ENCODE measurements at places on chromosomes 1 and 21.

DNA sequence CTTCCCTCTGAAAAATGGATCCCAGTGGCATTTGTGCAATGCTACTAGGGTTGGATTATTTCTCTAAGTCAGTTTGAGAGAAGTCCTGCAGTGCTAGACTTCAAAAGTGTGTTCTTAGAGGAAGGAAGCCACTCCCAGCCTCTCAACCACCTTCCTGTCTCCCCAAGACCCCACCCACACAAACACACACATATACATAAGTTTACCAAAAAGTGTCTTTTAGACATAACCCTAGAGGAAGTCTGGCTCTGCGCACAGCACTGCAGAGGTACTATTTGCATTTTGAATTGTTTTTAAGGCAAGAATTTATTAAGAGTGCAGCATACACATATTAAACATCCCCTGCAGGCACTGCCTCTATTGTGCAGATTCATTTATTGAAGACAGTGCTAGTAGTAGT lies 127.3 kb downstream of the HHIPL2 start:
- DNase-seq: no peak

GRCh38 chr1:108079440-108080025 lies 114.6 kb upstream of the VAV3 start:
- no peak for DNase-seq

- DNase-seq: no peak
These were observed 438.5 kb upstream of the PLXNA2 start for GRCh38 chr1:208682664-208683013.

DNA sequence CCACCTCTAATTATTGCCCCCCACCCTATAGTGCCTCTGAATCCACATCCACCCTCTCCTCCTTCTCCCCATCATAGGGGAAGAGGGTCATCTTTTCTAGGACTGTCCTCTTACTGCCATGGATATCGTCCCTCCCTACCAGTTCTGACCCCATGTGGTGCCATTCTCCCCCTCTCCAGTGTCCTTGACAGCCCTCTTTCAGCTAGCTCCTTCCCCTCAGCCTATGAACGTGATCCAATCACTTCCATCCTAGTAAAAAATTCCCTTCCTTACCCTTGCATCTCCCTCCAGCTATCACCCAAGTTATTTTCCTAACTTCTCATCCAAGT lies 172.7 kb downstream of the RRAGC start:
- no peak for DNase-seq

- no peak for DNase-seq
These were observed 73.4 kb upstream of the SERTAD4 start for GRCh38 chr1:210159211-210159610.

DNA sequence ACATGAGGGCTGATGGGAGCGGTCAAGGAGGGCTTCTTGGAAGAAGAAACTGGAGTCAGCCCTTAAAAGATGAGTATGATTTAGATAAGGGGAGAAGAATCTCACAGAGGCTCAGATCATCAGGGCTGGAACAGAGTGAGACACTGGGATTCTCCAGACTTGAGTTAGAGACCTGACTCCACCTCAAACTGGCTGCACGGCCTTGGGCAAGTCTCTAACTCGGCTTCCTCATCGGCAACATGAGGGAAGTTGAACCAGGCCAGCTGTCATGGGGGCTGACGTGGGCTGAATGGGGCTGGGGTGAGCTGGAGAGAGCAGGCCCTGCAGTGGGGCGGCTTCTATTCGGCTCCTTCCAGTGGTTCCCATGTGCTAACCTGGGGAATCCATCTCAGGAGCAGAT lies 2.5 kb downstream of the C1QC start:
- DNase-seq: no peak

- peak; percentile 16 for DNase-seq
These were observed 1317.7 kb downstream of the MRPL39 start for GRCh38 chr21:24289539-24289938.

DNA sequence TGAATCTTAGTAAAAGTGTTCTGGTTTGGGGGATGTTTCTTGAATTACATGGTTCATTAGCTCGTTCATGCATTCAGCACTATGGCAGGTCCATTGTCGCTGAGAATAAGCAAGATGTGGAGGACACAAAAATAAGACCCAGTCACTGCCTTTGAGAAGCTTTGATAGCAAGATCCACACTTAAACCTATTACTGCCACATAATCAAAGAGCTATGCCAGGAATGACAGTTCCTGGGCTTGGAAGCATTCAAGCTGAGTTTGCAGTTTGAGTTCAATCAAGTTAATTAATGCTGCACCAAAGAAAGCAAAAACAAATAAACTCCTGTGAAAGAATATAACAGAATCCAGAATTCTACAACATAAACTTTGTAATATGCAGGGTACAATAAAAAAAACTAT lies 131.8 kb downstream of the MIS18A start:
- no peak for DNase-seq

DNA sequence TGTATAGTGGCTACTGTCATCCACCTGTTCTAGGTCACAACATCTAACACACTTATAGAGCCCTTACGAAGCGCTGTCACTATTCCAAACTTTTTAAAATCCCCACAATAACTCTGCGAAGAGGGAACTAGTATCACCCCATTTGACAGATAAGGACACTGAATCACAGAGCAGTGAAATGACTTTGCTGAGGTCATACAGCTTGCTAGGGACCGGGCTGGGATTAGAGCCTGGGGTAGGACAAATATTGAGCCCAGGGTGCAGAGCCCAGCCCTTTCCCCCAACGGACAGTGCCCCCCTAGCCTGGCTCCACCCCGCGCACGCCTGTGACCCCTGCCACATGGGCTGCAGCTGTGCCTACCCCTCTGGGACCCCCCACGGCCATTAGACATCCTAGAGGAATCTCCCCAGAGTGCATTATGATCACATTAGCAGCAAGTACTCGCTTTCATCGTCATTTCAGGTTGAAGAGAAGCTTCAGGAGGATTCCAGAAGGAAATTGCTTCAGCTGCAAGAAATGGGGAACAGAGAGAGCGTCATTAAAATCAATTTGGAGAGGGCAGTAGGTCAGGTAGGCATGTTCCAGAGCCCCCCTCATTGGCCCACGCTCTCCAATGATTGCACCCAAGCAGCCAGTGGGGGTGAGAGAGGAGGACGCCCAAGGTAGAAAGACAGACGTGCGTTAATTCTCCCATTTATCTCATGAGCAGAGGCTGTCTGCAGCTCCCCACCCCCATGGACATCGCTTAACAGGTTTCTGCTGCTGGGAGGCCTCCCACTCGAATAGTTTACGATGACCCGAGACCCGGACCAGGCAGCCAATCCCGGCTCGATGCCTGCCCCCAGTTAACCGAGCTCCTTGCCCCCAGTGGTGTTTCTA lies 77.2 kb downstream of the FHAD1 start:
- DNase-seq: no peak

- DNase-seq: no peak
These were observed 13.2 kb downstream of the LAX1 start for GRCh38 chr1:203778146-203778545.

GRCh38 chr1:211468595-211468994 lies 23.4 kb downstream of the RD3 start:
- DNase-seq: no peak

GRCh38 chr1:156601122-156601830 lies at the start of gene GPATCH4:
Gene GPATCH4 (minus strand): TSS chr1:156601479.
- peak; percentile 70 for DNase-seq

DNA sequence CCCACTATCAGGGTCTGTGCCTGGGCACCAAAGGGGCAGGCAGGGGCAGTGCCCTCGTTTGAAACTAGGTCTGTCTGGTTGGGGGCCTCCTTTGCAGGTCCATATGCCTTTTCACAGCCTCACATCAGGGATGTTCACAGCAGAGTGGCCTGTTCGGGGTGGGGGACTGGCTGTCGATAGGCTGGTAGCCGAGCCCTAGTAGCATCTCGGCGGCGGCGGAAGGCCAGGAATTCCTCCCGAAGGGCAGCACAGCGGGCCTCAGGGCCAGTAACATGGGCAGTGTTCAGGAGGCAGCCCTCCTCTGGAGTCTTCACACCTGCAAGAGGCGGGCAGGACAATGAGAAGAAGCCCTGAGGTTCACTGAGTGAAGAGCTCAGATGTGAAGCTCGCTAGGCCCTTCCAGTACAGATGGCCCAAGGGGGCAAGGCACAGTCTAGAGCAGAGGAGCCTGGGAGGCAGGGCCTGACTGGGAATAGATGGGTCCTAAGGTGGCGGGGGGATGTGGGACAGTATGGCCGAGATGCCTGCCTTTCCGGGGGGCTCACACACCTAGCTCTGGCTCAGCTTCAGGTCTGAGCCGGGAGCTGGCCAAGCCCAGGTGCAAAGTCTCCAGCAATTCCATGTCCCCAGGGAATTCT lies 2.0 kb upstream of the TAGLN2 start:
- DNase-seq: no peak

GRCh38 chr1:174049514-174049913 lies 27.4 kb upstream of the RC3H1 start:
- no peak for DNase-seq

DNA sequence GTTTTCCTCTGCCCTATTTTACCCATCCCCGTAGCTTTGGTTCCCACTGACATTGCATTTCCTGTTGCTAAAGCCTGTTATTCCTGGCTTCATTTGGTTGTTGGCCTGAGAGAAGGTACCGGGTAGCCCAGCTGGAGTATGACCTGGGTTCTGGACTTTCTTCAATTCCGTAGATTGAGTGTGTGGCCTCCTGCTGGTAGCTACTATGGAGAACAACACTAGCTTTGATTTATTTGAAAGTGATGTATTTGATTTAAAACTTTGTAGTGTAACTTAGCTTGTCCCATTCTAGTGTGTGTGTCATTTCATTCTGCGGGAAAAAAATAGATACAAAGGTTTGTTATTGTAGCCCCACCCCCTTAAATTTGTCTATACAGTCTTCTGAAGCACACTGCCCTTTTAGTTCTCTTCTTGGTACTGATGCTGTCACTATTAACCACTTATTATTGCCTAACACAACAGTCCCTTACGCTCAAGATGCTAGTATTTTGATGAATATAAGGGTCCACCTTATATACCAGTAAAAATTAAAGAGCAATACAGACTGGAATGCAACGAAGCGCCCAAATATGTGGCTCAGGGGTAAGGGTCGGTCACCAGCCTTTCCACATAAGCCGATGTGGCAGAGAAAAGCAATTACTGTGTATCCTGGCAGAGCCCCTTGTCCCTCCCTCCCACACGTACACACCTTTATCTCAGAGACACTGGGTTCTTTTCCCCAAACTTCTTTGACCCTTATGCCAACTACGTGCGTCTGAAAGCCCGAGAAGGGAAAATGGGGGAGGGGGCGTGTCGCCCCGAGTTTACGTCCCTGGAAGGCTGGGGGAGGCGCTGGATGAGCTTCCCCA lies 643 bp upstream of the MOV10 start:
- no peak for DNase-seq

GRCh38 chr21:44296103-44296519 lies 3.7 kb upstream of the PFKL start:
- DNase-seq: no peak

DNA sequence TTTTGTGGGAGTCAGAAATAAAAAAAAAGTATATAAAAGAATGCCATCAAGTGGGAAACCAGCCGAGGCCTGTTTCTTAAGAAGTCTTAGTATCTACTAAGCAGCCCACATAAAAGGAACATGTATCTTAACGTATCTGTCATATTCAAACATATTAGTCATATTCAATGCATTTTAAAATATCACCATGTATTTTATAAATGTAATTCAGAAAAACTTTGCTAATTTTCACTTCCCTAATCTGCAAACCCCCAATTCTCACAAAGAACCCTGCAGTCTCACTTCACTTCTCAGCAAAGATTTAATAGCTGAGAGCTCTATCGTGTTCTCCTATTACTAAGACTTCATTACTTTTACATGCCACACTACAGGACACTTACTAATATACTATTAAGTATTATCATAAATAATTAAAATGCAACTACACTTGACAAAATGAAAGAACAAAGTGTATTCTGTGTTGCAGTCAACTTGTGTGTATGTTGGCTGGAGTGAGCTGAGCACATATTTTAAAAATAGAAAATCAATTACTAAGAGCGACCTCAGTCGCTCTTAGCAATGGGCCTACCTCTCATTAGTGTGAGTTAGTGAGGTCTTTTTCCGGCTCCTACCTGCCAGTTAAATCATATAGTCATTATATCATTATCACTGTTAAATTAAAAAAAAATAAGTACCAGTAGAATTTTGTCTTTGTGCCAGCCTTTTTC lies 484.3 kb downstream of the LMO4 start:
- no peak for DNase-seq

DNA sequence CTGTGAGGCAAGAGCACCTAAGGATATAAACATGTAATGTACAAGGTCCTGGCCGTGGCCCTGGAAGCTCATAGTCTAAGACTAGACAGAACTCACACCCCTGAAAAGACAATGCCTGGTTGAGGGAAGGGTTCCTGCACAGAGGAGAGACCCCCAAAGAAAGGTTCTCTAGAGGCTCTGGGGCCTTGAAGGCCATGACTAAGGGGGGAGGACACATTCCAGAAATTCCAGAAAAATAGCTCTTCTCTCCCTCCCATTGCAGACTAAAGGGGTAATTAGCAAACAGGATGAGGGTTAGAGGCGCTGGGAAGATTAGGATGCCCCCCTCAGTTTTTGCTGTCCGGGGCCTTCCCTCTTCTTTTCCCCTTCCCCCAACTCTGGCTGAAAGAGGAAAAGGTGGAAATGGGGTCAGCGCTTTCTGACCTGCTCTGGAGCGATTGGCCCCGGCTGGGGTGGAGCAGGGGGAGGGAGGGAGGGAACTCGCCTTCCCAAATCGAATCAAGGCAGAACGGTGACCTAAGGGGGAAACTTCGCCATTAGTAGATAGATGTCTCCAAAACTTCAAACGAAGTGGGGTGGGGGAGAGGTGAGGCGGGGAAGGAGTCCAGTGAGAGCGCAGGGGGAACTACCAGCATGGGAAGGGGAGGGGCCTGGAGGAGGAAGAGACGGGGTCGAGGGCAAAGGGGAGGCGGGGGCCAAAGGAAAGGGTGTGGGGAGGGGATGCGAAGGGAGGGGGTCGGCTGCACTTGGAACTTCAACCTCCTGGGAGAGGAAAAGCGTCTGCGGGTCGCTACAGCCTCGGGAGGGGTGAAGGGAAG lies 11.8 kb downstream of the PAX7 start:
- DNase-seq: no peak

- no peak for DNase-seq
These were observed 311 bp downstream of the IRF2BP2 start for GRCh38 chr1:234609691-234610042.

GRCh38 chr1:155831279-155831976 lies 25.6 kb downstream of the GON4L start:
- DNase-seq: no peak

- no peak for DNase-seq
These were observed 172.8 kb downstream of the PTGER3 start for GRCh38 chr1:70874818-70875217.

- DNase-seq: no peak
These were observed 77.1 kb downstream of the PGBD5 start for GRCh38 chr1:230349020-230349393.

DNA sequence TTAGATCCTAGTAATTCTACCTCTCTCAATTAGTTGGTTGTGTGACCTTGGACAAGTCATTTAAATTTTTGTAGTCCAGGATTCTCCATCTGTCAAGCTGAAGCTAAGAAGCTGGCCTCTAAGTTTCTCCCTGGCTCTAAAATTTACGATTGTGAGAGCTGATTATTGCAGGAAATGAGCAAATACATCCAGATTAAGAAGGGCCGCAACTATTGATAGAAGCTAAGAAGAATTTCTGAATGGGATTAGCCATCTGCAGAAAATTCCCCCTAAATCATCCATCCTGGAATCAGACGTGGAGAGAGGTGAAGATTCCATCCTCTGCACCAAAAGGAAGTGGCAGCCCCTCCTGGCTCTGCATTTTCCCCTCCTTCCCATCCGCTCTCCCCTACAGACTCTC lies 55.0 kb downstream of the HIVEP3 start:
- no peak for DNase-seq
